ENCODE measurements at places on chromosomes 11 and 22. TPM values are rescaled to one million over a fixed set of nuclear protein-coding genes. Genes with fewer than 3 reads are reported as not detected.

Gene THAP7
- total RNA-seq: 16.9 TPM

GRCh38 chr11:67576735-67577475 lies 6.7 kb upstream of the GSTP1 start:
- DNase-seq: no peak

- DNase-seq: peak; percentile 92
Observed at GRCh38 chr22:24500277-24500820, 5.2 kb downstream of the UPB1 start.

DNA sequence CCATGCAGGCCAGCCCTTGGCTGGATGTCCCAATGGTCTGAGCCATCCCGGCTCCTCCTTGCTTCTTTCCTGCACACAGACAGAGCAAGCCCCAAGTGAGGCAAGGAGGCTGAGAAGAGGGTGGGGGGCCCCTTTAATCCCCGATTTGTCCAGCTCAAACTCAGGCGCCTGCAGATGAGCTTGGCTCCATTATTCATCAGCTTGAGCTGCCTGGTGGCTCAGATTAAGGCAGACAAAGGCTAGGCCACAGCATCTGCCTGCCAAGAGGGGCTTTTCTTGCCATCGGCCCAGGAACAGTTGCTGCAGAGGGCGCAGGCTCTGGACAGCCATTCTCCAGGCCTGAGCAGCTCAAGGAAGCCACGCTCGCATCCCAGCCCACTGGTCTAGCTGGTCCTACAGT lies 35.4 kb downstream of the LMO1 start:
- no peak for DNase-seq

GRCh38 chr22:42338479-42338878 lies 68.0 kb upstream of the TCF20 start:
- DNase-seq: no peak

DNA sequence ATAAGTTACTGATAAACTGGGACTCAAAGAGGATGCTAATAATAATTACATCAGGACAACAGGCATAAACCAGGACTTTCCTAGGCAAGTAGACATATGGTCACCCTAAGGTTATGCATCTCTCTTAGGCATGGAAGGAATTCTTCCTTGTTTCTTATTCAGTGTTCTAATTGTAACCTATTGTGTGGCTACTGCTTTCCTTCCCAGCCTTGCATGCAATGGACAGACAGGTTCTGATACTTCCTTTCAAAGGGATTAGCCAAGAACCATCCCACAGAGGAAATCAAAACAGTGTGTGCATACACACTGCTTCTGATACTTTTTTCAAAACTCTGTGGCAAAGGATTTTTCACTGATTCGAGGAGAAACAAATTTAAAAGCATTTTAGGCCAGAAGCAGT lies 48.3 kb downstream of the RRAS2 start:
- no peak for DNase-seq

DNA sequence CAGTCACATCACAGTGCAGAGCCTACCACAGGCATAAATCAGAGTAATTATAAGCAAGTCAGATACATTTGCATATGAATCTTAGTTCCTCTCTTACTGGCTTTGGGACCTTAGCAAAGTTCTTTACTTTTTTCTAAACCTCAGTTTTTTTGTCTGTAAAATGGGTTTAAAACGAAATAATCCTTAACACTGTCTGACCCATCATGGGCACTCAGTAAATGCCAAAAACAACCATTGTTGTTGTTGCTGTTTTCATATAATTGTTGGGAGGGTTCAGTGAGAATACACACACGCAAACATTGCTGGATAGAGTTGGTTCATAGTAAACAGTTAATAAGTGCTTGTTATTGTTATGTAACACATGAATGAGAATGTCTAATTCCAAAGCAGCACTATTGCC lies 184.9 kb downstream of the BLID start:
- no peak for DNase-seq
